Left renal cortex interstitium (tissue), 4 donors: ENCODE measurements at places on chromosomes 12 and 14.
A peak's percentile ranks its signal among the peaks of the same experiment; 100 is the strongest.

- no peak for DNase-seq
Observed at GRCh38 chr12:121295746-121296617, 527 bp downstream of the CAMKK2 start.

DNA sequence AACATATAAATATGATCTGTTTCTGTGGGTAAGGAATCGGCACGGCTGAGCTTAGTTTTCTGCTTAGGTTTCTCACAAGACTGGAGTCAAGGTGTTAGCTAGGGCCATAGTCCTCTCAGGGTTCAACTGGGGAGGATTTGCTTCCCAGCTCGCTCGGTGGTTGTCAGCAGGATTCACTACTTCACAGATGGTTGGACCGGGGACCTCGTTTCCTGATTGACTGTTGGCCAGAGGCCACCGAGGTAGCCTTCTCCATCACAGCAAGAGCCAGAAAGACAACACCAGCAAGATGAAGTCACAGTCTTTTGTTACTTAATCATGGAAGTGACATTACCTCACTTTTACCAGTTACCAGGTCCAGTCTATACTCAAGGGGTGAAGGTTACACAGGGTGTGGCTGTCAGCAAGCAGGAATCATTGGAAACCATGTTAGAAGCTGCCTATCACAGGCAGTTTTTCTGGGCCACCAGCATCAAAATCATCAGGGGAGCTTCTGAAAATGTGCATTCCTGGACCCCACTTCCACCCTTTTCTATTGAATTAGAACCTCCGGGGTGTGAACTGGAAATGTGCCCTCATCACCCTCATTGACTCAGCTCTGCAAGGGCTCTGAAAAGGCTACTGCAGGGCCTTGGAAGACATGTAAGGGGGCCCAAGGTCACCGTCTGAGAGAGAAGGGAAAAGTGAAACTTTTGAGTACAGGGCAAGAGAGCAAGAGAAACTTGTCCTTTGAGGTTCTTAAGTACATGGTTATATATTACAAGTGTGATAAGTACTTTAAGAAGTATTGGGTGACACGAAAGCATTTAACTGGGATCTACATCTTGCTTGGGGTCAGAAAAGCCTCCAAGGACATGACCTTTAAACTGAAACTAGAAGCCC lies 10.9 kb downstream of the COPS7A start:
- no peak for DNase-seq

GRCh38 chr12:28033538-28033915 lies 61.0 kb upstream of the PTHLH start:
- no peak for DNase-seq

DNA sequence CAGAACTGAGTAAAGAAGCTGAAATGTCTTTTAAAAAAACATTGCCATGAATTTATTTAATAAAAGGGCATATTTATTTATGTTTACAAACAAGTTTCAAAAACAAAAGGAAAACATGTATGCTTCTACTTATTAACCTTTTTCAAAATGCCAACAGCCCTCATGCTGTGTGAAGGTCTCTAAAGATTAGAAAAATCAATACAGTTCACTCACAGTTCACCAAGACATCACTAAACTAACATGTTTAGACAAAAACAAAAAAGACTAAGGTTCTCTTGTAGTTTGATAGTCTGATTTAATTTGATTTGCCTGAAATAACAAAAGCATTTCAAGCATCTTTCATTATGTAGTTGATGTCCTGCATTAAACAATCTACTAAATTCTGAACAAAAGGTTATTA lies 63.9 kb upstream of the POC1B start:
- no peak for DNase-seq

GRCh38 chr12:65720136-65721130 lies 103.8 kb upstream of the HMGA2 start:
- DNase-seq: no peak

- DNase-seq: no peak
Observed at GRCh38 chr12:54024127-54024526, 4.1 kb upstream of the HOXC6 start.

- DNase-seq: no peak
Observed at GRCh38 chr14:72863216-72864006, 30.5 kb downstream of the DPF3 start.

- peak; percentile 55 for DNase-seq
Observed at GRCh38 chr14:36113341-36113740, 63.2 kb downstream of the PTCSC3 start.

GRCh38 chr14:63788011-63788933 lies 60.4 kb upstream of the SGPP1 start:
- no peak for DNase-seq

DNA sequence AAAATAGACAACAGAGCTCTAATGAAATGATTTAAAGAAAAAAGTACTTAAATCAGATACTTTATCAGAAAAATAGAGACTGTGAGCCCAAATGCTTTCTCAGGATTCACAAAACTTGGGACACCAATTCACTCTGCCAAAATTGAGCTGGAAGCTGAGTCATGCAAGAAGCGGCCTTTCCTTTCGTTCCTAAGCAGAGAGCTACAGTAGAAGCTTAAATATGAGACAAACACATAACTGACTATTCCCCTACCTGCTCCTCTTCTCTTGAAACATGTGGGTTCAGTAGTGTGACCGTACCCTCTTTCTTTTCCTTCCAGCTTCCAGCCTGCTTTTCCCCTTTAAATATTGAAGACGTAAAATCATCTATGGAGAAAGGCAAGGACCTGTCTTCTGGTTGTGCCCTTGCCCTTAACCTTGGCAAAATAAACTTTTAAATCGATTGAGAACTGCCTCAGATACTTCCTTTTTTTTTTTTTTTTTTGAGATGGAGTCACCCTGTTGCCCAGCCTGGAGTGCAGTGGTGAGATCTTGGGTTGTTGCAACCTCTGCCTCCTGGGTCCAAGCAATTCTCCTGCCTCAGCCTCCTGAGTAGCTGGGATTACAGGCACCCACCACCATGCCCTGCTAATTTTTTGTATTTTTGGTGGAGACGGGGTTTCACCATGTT lies 4.4 kb upstream of the SDS start:
- no peak for DNase-seq

DNA sequence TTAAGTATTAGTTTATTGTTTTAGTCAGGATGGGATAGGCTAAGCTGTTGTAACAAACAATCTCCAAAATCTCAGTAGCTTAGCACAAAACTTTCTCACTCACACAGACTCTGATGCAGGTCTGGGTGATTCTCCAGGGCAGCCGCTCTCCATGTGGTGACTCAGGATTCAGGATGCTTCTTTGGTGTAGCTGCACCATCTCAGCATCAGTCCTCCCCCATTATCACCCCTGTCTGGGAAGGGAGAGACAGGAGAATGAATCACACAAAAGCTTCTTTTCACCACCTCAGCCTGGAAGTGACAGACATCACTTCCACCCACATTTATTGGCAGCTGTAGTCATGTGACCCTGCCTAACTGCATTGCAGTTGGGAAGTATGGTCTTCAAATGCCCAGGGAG lies 142.3 kb downstream of the DICER1 start:
- no peak for DNase-seq

DNA sequence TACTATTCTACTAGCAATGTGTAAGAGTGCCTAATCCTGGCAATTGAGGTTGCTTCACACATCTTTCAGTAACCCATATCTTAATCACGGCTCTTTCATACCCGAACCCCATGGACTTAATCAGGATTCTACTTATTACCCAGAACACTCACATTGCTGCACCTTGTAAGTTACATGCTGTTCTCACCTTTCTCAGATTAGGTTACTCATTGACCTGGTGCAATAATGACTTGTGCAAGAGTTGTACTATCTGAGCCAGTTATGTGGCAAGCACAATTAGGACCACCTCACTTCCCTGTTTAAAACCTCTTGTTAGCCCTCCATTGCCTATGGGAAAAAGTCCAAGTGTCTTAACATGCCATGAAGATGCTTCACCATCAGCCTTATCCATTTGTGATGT lies 306.7 kb upstream of the E2F7 start:
- DNase-seq: no peak

- DNase-seq: no peak
Observed at GRCh38 chr14:77062261-77062660, 33.8 kb upstream of the IRF2BPL start.

GRCh38 chr12:107337346-107338095 lies 244.2 kb upstream of the CRY1 start:
- DNase-seq: no peak

DNA sequence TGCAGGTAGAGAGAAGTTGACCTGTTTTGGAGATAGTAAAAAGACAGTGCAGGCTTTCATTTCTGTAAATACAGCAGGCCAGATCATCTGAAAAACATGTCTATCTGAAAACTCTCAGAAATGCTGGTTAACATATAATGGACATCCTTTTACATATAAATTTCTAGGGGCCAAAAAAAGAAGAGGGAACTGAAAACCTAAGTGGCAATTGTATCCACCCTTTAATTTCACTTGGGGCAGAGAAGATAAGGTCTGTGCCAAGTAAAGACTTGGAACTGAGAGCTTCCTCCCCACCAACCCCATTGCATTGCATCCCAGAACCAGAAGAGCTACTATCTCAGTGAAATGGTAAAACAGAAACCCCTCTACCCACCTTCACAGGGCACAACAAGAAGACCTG lies 141.0 kb downstream of the SRGAP1 start:
- DNase-seq: no peak

GRCh38 chr12:67388331-67389138 lies 119.4 kb downstream of the CAND1 start:
- DNase-seq: peak; percentile 53
